ENCODE measurements at places on chromosomes 2 and 18.

- no peak for DNase-seq
Observed at GRCh38 chr18:21053127-21053526, 58.5 kb downstream of the ROCK1 start.

- no peak for DNase-seq
Observed at GRCh38 chr2:107812006-107812405, 14.7 kb upstream of the RGPD4 start.

- no peak for DNase-seq
Observed at GRCh38 chr18:50726960-50727589, 92.7 kb downstream of the MRO start.

DNA sequence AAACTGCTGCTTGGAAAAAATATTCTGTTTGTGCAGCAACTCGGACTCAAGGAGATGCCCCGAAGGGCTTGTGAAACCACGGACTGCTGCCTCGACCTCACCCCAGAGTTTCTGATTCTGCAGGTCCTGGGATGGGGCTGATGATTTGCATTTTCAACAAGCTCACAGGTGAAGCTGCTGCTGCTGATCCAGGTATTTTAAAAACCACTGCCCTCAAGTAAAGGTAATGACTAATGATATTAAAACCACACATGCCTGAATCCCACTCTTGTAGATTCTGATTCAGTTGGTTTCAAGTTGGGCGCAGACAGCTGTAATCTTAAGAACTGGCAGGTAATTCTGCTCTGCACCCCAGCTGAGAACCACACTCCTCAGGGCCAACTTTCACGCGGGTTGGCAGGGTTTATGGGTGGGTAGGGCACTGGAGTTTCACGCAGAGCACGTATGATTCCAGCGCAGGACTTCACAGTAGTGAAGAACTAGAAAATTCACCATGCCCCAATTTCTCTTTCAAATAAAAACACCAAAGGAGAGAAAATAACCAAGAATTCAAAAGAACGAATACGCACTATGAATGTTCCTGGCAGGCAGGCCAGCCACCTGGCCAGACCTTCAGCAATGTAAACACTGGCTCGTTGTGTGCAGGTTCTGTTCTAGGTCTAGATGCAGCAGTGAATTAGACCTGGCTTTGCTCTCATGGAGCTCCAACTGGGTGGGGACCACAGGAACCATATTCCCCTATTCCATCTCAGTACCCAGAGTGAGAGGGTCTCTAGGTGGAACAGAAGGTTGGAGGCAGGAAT, 74.6 kb upstream of the ZFP36L2 start:
- no peak for DNase-seq

DNA sequence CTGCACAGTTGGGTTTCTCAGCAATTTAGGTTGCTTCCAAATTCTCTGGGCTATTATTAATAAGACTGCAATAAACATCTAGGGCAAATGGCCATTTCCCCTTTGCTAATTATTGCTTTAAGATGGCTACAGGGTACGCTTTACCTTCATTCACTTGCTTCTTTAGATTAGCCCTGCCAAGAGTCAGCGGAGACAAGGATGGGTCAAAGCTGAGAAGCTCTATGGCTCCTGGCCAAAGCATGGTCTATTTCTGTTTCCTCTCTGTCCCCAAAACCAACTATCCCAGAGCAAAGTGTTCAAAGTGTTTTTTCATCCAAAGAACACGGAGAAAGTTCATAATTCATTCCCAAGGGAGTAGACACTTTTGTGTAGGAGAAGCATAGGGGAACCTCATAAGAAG, 75.2 kb upstream of the NFU1 start:
- DNase-seq: no peak

DNA sequence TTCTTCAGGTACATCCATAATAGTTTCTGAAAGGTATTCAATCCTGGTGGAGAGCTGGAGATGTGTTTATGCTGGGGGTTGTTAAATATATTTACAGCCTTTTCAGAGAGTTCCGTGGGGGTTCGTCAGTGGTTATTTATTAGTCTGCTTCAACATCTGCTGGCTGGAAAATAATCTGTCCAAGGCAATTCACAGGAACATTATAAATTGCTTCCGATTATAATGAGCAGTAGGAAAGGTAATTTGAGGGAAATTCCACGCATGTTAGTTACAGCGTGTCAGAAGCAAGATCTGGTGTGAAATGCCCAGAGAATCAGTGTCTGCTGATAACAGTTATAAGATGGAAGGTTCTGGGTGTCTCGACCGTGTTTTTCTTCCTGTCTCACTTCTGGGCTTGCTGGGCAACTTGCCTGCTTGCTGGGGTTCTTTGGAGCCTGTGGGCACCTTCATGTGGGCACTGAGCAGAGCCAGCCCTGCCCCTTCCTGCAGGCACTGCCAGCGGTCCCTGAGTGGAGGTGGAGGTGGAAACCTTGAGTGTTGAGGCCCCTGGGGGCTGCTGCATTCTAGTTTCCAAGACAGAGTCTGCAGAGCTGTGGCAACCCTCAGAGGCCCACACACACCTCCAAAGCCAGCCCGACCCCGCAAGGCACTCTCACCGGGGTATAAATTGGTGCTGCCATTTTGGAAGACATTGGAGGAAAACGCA, 185.7 kb downstream of the FAM210A start:
- no peak for DNase-seq

DNA sequence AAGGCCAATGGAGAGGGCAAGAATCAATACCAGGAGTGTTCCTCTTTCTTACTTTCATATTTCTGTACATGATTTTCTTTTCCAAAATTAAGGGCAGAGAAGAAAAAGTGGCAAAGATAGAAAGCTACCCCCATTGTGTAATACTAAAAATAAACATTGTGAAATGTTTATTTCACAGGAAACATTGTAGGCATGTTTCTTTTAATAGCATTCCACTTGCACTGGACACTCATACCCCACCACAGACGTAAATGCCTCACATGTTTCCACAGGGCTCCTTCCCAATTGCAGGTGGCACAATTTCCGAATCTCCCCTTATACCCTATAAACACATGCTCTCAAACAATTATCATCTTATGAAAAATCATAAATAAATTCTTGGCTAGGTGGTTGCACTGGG, 645.1 kb upstream of the SETBP1 start:
- DNase-seq: no peak

DNA sequence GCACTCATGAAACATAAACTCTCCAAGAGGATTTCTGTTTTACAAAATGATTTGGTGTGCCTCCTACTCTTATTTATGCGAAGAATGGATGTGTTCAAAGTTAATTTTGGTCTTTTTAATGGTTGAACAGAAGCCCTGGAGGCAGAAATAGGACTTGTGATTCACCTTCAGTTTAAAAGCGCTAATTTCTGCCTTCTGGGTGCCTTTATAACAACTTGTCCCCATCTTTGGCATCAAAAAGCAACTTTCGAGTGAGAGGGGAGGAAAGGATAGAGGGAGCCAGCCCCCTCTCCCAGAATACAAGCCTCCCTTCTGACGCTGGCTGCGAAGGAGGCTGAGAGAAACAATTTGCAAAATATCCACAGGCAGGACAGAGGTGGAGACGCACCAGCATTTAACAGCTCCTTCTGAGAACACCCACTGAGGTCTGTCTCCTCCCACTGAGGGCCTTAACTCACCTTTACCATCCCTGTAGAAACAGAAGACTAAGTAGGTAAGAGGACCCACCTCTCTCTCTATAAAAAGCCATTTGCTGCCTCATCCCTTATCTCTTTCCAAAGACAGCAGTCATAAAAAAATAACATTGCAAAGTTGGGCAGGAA, 24.3 kb upstream of the BCL11A start:
- no peak for DNase-seq

DNA sequence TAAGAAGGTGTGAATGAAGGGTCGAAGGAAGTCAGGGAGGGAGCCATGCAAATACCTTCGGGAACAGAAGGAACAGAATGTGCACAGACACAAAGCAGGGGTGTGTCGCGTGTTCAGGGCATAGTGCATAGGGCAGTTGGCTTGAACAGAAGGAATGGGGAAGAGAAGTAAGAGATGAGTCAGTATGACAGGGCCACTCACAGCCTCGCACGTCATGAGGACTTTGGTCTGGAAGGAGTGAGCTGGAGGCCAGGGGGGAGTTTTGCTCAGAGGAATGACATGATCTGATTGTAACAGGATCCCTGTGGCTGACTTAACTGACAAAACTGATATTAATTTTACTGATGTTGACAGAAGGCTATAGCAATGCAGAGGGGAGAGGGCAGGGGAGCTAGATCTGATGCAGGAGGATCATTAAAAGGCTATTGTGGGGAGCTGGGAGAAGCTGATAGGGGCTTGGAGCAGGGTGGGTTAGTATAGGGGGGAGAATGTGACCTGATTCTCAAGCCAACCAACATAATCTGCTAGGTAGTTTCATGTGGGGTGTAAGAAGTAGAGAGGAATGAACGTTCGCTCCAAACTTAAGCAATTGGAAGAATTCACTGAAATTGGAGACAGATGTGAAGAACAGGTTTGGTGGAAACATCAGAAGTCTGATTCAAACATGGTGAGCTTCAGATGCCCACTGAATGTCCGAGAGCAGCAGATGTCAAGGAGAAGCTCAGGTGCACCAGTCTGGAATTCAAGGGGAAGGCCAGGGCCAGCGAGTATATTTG, 60.4 kb upstream of the COPS8 start:
- no peak for DNase-seq

- DNase-seq: no peak
Observed at GRCh38 chr18:22868831-22869230, 64.3 kb upstream of the RBBP8 start.

- DNase-seq: no peak
Observed at GRCh38 chr18:67938660-67939059, 422.1 kb upstream of the DSEL start.

- DNase-seq: no peak
Observed at GRCh38 chr2:48586433-48586832, 31.2 kb upstream of the GTF2A1L start.

Data from AML-193 (cell line).